ENCODE measurements at places on chromosomes 2 and 18.

- DNase-seq = no peak
These were observed 450.8 kb downstream of the EIPR1 start for GRCh38 chr2:2926858-2927175.

GRCh38 chr2:100831831-100832230 lies 11.9 kb downstream of the NPAS2 start:
- DNase-seq = no peak

GRCh38 chr2:181268174-181268867 lies 188.9 kb upstream of the ITGA4 start:
- DNase-seq = no peak

GRCh38 chr2:169667583-169667982 lies 26.6 kb downstream of the CFAP210 start:
- DNase-seq = no peak
